ENCODE measurements at places on chromosomes 1 and 21.

DNA sequence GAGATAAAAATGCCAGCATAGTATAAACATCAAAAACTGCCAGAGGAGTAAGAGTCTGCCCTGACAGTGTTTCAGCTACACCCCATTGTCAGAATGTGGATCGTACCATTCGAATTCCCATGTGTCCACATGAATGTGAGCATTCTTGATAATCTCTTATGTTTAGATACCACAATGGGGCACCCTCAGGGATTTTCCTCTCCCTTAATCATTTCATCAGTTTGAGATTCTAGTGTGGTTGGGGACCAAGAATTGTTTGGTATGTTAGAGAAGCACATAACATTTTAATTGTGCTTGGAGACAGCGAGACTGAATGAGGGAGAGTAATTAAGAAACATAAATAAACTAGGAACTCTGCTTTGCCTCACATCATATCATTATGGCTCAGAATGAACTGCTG, 120.2 kb downstream of the ZC3H11B start:
- DNase-seq: no peak

DNA sequence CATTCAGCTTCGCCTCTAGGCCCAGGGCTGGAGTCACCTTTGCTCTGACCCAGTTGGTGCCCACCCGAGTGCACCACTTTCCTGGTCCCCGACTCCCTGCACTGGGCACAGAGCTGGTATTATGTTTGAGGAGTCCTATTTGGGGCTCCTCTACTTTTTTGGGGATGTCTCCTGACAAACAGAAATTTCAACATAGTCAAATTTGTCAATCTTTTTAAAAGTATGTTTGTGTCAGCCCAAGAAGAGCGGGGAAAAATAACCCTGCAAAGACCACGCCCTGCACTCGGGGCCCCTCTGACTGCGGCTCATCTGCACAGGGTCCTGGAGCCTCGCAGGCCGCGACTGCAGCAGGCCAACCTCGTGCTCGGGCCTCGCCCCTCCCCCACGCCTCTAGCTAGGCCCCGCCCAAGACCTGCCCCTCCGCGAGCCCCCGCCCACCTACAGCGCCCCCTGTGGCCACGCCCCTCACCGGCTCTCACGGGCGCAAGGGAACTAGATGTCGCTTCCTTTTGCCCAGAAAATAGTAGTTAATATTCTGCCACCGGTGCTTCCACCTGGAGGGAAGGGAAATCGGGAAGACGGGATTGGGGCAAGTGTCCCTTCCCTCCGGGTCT, 11.4 kb downstream of the FAM229A start:
- no peak for DNase-seq

DNA sequence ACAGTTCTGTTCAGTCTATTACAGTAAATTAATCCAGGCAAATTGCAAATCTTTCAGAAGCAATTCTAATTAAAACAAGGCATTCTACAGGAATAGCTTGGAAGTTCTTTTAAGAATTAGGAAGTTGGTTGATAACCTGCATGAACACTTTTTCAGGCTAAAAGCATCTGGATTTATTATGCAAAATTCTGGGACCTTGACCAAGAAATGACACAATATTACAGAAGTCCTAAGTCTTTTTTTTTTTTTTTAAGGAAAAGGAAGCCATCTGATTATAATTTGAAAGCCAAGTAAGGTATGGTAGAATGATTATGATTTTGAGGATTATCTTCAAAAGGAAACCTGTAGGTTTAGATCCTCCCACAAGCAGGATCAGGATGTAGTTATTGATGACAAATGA, 74.7 kb upstream of the KCNK2 start:
- DNase-seq: no peak

DNA sequence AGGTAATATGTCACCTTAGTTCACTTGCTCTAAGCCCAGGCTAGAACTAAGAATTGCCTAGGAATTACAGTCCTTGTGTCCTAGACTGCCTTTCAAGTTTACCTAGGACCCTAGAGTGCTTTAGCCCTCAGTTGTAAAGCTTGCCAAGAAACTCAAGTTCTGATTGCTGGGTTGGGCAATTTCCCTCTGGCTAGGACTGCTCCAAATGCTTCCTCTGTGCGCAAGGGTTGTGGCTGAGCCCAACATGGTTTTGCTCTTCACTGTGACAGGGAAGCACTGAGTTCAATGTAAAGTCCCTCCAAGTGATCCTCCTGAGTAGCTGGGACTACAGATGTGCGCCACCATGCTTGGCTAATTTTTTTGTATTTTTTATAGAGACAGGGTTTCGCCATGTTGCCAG, 102.3 kb upstream of the NEK7 start:
- no peak for DNase-seq

GRCh38 chr1:54975356-54976108, 4.9 kb upstream of the TMEM61 start:
- no peak for DNase-seq

GRCh38 chr1:209884665-209885117, 53.3 kb upstream of the SYT14 start:
- no peak for DNase-seq

DNA sequence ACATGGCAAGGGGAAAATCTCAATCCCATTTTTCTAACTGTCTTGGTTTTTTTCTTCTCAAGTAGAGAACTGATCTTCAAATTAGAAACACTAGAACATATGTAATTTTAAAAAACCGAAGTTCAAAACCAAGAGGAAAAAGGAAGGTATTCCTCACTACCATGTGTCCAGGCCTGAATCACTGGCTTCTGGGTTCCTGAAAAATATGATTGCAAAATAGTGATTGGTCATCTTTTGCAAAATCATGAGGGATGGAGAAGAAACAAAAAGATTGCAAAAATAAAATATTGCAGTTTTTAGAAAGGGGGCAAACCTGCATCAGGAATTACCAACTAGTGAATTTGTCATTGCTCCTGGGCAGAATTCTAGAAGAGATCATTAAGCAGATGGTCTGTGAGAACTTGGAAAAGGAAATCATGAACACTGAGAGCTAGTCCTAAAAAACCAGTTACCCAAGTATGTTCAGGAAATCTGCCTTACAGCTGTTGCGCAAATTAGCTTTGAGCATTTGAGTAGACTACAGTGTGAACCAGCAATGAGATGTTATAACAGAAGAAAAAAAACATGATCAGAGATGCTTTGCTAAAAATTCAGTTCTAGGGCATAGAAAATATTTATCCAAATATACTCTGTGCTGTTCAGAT, 49.4 kb downstream of the SPATA46 start:
- DNase-seq: no peak

GRCh38 chr1:39446986-39447567, 44.4 kb upstream of the BMP8A start:
- no peak for DNase-seq

DNA sequence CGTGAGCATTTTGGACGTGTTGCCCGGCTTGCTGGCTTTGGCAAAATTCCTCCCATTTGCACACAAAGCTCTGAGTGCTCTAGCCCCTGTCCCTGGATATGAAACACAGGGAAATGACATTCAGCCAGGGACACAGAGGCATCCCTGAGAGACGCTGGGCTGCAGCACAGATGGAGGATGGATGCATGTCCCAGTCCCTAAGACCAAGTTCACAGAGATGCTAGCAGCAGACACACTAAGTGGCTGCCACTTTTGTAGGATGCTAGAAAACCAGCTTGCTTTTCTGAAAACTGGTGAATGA, 12.5 kb downstream of the ACTRT2 start:
- DNase-seq: no peak

- no peak for DNase-seq
These were observed 329.1 kb downstream of the USP25 start for GRCh38 chr21:16058896-16059295.

- no peak for DNase-seq
These were observed 111.8 kb upstream of the JUN start for GRCh38 chr1:58895559-58896145.

DNA sequence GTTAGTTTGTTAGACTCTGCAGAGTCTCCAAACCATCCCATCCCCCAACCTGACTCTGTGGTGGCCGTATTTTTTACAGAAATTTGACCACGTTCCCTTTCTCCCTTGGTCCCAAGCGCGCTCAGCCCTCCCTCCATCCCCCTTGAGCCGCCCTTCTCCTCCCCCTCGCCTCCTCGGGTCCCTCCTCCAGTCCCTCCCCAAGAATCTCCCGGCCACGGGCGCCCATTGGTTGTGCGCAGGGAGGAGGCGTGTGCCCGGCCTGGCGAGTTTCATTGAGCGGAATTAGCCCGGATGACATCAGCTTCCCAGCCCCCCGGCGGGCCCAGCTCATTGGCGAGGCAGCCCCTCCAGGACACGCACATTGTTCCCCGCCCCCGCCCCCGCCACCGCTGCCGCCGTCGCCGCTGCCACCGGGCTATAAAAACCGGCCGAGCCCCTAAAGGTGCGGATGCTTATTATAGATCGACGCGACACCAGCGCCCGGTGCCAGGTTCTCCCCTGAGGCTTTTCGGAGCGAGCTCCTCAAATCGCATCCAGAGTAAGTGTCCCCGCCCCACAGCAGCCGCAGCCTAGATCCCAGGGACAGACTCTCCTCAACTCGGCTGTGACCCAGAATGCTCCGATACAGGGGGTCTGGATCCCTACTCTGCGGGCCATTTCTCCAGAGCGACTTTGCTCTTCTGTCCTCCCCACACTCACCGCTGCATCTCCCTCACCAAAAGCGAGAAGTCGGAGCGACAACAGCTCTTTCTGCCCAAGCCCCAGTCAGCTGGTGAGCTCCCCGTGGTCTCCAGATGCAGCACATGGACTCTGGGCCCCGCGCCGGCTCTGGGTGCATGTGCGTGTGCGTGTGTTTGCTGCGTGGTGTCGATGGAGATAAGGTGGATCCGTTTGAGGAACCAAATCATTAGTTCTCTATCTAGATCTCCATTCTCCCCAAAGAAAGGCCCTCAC, at the start of gene OLIG2:
Gene OLIG2 (plus strand): TSS at position 447 of the 954 bp plus-strand sequence. CDS start 928 bp downstream, outside the sequence.
- no peak for DNase-seq

DNA sequence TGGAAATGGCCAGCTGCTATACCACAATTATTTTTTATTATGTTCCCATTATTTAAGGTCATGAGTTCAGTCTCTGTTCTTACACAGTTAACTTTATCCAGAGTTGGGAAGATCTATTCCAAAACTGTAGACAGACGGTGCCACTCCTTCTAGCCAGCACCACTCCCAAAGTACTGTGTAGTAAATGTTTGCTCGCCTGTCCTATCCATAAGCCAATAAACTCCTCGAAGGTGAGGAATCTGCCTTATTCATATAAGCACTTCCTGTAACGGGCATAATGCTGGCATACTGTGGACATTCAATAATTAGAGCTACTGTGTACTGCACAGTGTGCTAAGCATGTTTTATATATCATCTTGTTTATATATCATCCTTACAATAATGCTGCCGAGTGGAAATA, 26.1 kb upstream of the STMN1 start:
- DNase-seq: no peak

DNA sequence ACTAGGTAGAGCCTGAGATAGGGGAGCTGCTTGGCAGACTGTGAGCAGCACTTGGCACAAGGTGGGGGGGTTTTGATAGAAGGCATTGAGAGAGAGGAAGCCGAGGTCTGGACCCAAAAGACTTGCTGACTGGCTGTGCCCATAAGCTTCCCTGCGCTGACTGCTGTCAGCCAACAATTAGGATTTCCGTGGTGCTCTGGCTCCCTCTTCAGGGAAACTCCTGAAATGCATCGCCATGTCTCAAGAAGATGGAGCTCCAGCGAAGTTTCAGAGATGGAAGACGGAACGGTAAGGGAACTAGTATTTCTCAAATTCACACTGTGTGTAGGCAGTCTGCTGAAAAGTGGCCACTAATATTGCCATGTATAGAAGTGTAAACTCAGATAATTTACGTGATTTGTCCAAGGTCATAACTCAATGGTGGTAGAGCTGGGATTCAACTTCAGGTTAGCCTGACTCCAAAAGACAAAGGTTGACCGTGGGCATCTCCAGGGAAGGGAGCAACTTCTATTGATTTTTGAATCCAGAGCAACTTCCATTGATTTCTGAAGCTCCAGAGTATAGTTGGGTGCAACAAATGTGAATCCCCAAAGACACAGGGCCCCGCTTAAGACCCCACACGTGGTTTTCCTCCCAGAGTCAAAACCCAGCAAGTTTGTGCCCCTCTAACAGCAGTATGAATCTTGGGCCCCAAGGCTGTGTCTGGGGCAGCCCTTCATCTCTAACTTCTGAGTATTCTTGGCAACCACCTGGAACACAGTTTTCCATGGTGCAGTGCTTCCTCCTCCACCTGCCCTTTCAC, 44.5 kb upstream of the CRNN start:
- peak; percentile 73 for DNase-seq

DNA sequence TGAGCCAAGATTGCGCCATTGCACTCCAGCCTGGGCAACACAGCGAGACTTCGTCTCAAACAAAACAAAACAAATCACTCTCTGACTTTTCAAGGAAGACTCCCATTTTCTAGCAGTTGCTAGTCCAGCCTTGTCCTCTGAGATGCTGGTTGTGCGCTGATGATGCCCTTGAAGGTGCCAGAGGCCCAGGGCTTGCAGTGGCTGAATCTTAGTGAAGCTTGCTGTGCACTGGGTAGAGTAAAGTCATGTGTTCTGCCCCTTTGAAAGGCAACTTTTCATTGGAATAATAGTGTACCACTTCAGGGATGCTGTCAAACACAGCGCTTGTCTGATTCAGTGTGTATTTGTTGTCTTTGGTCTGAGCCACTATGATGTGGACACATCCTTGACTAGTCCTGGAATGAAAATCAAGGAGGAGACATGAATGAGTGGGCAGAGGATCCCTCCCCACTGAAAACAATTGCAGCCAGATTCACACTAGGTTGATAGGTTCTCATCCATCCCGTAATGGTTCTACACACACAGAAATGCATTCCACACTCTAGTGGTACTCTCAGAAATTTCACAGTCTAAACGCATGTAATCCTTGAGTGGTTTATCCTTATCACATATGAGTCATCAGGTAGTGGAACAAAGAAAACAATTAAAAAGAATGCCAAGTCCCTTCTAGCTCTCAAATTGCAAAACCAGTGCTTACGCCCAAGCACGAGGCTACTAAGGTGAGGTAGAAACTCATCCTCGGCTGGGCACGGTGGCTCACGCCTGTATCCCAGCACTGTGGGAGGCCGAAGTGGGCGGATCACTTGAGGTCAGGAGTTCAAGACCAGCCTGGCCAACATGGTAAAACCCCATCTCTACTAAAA, 17.8 kb upstream of the TDRD10 start:
- DNase-seq: no peak

DNA sequence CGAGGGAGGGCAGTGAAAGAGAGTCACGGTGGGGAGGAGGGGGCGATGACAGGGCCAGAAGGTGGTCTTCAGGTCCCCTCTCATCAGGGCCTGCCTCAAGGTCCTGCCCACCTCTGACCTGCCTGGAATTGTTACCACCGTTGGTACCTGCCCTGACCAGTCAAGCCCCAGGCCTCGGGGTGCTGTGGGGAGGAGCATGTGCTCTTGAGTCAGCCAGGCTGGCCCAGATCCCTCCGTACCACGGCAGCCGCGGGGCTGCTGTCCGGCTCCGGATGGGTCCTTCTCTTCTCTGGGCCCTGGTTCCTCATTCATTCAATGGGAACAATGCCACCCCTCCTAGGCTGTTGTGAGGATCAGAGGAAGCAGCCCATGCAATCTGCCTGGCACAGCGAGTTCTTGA, 22.0 kb downstream of the SERINC2 start:
- no peak for DNase-seq

DNA sequence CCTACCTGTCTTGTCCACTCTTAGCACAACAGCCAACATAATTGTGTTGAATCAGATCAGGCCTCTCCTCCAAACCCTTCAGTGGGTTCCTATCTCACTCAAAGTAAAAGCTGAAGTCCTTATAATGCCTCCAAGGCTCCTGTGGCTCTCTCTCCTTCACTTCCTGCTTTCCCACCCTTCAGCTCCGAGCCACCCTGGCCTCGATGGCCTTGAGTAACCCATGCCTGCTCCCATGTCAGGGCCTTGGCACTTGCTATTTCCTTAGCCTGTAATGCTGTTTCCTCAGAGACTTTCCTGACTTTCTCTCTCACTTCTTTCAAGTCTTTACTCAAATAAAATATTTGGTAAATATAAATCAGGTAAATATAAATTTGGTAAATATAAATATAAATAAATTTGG, 8.1 kb upstream of the PLEKHM2 start:
- DNase-seq: no peak

- DNase-seq: no peak
These were observed 17.1 kb downstream of the RNF220 start for GRCh38 chr1:44422161-44422560.
